ENCODE measurements at places on chromosomes 6 and 20.

- no peak for DNase-seq
Observed at GRCh38 chr6:44399991-44400390, 12.5 kb downstream of the CDC5L start.

DNA sequence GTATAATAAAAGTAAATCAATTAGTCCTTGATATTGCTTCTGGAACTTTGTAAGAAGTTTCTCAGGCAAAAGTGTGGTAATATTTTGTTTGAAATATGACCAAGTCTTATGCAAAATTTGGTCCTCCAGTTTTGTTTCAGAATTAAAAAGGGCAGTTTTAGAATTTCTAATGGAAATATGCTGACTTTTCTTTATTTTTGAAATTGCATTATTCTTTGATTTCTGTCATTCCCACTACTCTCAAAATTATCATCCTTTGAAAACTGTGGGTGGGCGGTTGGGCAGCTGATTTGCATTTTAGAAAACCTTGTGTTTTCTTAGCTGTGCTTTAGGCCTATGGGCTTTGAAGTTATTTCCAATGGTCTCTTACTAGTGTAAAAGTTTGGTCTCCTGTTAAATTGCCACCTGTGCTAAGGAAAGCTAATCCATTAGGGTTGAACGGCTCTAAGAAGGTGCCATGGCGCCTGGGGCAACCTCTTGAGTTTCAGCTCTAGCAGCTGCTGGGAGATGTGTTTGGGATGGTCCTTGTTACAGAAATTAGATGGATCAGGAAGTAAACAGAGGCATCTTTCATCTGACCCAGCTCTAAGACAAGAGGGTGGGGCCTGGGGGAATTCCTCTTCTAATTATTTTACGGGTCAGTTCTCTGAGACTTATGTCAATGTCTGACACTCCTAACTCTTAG is 880.8 kb upstream of the SLC35B3 start:
- no peak for DNase-seq

GRCh38 chr6:25794784-25795183 is 37.1 kb downstream of the SLC17A1 start:
- no peak for DNase-seq

DNA sequence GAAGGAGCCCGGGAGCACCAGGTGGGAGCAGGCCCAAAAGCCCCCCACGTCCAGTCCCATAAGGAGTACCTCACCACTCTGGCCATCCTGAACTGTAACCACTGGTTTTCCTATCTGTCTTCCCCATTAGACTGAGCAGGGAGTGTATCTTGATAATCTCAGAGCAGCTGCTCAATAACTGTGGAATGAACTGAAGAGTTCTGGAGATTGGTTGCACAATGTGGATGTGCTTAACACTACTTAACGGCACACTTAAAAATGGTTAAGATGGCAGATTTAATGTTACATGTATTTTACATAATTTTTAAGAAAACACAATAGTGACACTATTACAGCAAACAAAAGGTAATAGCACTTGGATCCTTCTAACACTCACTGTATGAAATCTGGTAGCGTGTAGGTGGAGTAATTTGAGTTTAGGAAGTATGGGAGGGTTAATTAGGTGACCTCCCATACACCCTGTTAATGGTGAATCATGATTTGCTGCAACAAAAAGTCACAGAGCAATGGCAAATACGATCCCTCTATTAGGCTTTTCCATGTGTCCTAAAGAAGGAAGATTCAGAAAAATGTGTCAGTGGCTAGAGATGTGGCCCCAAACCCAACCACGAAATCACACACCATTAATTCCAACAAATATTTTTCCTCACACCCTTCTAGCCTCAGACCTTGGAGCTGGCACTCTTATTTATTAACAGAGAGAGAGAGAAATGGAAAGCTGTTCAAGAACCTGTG is 18.4 kb downstream of the TRAM2 start:
- DNase-seq = no peak

GRCh38 chr6:37141281-37142049 is 28.5 kb upstream of the PIM1 start:
- DNase-seq = no peak

DNA sequence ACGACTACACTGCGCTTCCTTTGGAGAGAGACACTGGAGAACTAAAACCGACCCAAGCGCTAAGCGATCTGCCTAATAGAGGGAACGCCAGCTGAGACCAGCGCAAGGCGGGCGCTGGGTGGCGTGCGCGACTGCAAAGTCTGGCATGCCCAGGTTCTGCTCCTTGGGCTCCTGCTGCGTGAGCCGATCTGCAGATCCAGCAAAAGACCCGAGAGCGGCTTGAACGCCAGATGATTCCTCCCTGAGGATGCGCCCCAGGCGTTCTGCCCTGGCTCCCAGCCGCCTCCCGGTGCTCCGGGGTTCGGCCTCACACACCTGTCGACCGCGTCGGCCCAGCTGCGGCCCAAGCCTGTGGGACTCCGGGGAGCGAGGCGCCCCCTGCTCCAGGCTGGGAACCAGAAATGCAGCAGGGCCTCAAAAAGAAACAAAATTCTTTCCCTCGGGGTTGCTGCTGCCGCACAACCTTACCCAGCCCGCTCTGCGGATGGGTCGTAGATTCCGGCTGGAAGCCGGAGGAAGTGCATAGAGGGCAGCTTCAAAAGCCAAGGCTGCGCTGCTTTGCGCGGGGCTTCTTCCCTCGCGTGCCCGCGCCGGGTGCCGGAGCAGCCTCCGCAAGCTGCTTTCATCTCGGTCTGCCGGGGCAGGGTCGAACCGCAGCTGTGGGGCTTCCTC is 17.9 kb upstream of the PRDM13 start:
- peak; percentile 21 for DNase-seq

GRCh38 chr6:147991961-147992360 is 350.7 kb upstream of the SASH1 start:
- no peak for DNase-seq

DNA sequence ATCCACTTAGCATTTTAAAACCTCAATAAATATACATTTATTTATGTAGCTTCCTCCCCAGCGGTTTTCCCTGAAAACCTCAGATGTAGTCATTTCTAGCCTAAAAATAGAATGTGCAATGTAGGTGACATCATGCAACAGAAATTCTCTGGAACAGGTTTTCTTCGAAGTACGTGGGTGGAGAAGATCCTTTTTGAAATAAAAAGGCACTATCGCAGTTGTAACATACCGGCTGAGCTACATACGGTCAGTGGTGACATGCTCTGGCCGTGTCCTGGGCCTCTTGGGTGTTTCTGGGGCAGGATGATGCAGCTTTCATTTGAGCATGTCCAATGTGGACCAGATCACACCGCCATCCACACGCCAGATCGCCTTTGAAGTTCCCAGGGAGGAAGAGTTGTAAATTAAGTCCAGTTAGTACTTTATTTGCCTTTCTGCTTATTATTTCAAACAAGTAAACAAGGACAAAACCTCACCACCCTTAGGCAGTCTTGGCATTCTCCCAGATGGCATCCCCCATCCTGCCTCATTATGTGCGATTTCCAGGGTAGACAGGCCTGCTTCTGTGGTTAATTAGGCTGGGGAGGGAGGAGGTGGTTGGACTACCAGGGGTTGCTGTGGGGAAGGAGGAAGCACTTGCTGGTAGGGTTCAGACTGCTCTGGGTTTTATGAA is 109.5 kb upstream of the CLDN20 start:
- no peak for DNase-seq

- DNase-seq = no peak
Observed at GRCh38 chr6:61977947-61978346, 308.1 kb downstream of the KHDRBS2 start.

- peak; percentile 24 for DNase-seq
Observed at GRCh38 chr6:136647363-136647852, 97.2 kb upstream of the MAP7 start.

- no peak for DNase-seq
Observed at GRCh38 chr6:159959165-159959975, 9.5 kb upstream of the IGF2R start.

GRCh38 chr6:30207619-30208295 is 5.4 kb downstream of the TRIM26 start:
- no peak for DNase-seq

GRCh38 chr20:58384821-58385220 is 4.2 kb upstream of the VAPB start:
- no peak for DNase-seq

GRCh38 chr20:22353586-22353985 is 230.8 kb downstream of the FOXA2 start:
- DNase-seq = no peak

GRCh38 chr6:94260765-94261164 is 841.4 kb upstream of the EPHA7 start:
- no peak for DNase-seq

Data from smooth muscle cell of the brain vasculature (primary cell).